Peyer's patch (tissue), 4 donors: ENCODE measurements at places on chromosomes 4 and X.

DNA sequence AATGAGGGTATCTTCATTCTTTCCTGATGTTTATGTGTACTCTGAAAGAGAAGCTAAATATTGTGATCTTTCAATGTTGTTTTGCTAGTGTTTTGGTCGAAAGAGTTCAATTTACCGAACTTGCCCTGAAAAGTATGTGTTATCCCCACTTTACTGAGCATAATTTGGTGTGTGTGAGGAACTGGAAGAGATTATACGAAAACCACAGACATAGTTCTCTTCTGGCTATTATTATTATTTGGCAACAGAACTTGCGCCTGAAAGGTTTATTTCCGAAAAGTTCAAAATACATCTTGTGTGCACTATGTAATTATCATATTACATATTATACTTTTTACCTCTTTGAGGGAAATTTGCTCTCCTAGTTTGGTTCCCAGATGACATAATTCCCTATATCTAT lies 232.5 kb upstream of the INTU start:
- no peak for DNase-seq

- DNase-seq = no peak
These were observed 301.6 kb upstream of the DDX53 start for GRCh38 chrX:22698151-22698550.

- no peak for DNase-seq
These were observed 25.7 kb upstream of the SHISA3 start for GRCh38 chr4:42371305-42372252.

DNA sequence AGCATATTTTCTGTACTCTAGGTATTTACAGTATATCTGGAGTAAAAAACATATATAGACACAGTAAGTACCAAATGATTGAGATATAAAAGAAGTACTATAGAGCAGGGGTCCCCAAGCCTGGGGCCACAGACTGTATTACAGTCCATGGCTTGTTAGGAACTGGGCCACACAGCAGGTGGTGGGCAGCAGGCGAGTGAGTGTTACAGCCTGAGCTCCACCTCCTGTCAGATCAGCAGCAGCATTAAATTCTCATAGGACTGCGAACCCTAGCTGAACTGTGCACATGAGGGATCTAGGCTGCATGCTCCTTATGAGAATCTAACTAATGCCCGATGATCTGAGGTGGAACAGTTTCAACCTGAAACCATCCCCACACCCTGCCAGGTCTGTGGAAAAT lies 300.7 kb downstream of the NR3C2 start:
- no peak for DNase-seq

GRCh38 chr4:104205116-104205515 lies 289.6 kb downstream of the CXXC4 start:
- DNase-seq = no peak
